ENCODE measurements at places on chromosomes 4 and X.

GRCh38 chr4:113148925-113149324, 99.5 kb downstream of the ANK2 start:
- no peak for DNase-seq

GRCh38 chrX:24149351-24150050, at the start of gene ZFX:
ZFX (plus strand) TSS chrX:24149729; CDS start chrX:24172743, 23,014 bp downstream.
- DNase-seq = no peak

- no peak for DNase-seq
These were observed 65.4 kb upstream of the ADRA2C start for GRCh38 chr4:3700736-3701135.

DNA sequence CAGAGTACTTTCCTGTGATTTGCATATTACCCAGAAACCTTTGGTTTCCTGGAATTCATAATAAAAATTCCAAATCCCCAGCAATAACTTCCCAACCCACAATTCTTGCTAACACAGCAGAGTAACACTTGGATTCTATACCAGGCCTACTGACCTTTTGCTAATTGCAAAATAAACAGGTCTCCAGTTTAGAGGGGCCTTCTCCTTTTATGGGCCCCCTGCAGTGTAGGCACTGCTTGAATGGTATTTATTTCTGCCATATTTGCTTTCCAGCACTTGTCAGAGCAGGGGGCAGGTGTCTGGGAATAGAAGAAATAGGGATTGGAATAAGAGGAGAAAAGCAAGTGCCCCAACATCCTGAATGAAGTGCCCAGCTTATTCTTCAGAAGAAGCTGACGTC, 25.3 kb upstream of the GPC3 start:
- DNase-seq = no peak

DNA sequence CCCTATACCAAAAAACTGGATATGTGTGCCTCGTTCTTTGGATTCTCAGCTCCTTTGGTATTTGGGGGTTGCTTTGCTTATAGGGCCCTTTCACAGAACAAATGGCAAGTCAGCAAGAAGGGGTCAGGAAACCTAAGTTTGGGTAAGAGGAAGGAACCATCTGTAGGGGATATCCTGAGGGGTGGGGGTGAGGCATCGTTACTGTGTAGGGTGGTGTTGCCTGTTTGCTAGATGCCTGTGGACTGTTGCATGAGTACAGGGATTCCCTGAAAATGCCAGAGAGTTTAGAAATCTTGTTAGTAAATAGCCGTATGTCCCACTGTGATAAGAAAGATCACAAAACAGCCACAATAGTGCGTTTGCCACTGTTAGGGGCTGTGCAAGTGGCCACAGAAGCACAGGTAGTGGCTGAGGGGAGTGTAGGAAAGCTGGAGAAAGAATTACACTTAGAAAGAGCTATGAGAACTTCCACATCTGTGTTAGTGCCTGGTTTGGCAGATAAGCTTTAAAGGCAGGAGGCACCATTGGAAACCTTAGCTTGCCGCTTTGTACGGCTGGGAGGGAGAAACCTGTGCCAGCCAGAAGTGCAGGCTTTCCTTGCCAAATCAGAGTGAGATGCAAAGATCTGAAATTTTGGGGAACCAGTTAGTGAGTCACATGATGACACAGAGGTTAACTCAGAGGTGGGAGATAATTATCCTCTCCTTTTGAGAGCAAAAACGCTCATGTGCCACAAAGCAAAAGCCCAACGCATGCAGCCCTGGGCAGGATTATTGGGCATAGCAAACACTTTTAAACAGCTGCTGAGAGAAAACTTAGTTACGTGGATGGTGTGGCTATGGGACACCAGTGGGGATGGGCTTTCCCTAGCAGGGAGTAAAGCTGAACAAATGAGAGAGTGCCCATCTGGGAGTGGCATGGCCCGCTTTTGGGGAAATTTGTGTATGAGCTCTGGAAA, 343.7 kb downstream of the ARAP2 start:
- no peak for DNase-seq

- DNase-seq = no peak
These were observed 428.4 kb downstream of the AFF2 start for GRCh38 chrX:148928811-148929210.

DNA sequence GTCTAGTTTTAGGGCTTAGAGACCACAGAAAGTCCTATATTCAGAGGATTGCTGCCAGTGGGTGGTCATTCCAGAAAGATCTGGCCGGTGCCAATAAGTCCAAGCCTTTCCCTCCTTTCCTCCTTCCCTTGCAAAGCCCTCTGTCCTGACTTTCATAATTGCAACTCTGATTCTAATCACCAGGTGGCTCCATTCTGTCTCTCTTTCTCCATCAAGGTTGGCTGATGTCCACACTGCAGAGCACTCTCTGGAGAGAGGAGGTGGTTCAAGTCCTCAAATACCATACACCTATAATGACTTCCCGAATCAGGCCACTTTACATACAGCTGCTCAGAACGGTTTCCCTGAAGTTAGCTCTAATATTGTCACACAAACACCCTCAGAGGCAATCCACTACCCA, 22.4 kb upstream of the ARMCX4 start:
- DNase-seq = no peak

GRCh38 chrX:110965409-110966090, 130.4 kb upstream of the PAK3 start:
- no peak for DNase-seq

GRCh38 chr4:6824071-6824470, 41.5 kb downstream of the KIAA0232 start:
- no peak for DNase-seq

GRCh38 chrX:44903107-44903506, 30.1 kb downstream of the KDM6A start:
- no peak for DNase-seq

- no peak for DNase-seq
These were observed 24.5 kb upstream of the PGRMC1 start for GRCh38 chrX:119211649-119212014.

- DNase-seq = no peak
These were observed 220.8 kb downstream of the SPANXN3 start for GRCh38 chrX:143296521-143296920.

GRCh38 chrX:42535233-42535632, 242.7 kb downstream of the PPP1R2C start:
- no peak for DNase-seq

DNA sequence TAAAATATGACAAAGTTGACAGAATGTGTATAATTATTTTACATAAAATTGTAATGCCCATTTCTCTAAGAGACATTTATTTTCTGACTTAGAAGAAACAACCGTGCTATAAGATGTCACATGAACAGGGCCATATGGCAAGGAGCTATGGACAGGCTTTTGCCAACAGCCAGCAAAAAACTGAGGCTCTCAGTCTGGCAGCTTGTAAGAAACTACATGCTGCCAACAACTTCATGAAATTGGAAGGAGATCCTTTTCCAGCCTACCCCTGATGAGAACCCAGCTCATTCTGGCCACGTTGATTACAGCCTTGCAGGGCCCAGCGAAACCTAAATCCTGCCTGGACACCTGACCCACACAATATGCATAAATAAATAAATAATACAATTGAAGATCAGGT, 250.3 kb upstream of the ARSJ start:
- DNase-seq = no peak

- DNase-seq = no peak
These were observed 147.2 kb downstream of the RPA4 start for GRCh38 chrX:97030947-97031346.

- DNase-seq = no peak
These were observed 1.3 kb downstream of the ANTXR2 start for GRCh38 chr4:80071604-80072227.

- DNase-seq = no peak
These were observed 27.3 kb upstream of the CHRNA9 start for GRCh38 chr4:40307627-40308497.

GRCh38 chr4:118752551-118752950, 67.4 kb downstream of the METTL14 start:
- no peak for DNase-seq

- DNase-seq = no peak
These were observed 1858.6 kb upstream of the ADGRL3 start for GRCh38 chr4:59341506-59341905.

- no peak for DNase-seq
These were observed 22.7 kb downstream of the SLC4A4 start for GRCh38 chr4:71361476-71361875.

DNA sequence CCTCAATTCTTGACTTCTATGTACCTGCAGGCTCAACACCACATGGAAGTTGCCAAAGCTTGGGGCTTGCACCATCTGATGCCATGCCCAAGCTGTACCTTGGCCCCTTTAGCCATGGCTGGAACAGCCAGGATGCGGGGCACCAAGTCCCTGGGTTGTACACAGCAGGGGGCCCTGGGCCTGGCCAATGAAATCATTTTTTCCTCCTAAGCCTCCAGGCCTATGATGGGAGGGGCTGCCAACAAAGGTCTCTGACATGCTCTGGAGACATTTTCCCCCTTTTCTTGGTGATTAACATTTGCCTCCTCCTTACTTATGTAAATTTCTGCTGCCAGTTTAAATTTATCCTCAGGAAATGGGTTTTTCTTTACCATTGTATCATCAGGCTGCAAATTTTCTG, 1428.1 kb downstream of the C4orf33 start:
- no peak for DNase-seq

DNA sequence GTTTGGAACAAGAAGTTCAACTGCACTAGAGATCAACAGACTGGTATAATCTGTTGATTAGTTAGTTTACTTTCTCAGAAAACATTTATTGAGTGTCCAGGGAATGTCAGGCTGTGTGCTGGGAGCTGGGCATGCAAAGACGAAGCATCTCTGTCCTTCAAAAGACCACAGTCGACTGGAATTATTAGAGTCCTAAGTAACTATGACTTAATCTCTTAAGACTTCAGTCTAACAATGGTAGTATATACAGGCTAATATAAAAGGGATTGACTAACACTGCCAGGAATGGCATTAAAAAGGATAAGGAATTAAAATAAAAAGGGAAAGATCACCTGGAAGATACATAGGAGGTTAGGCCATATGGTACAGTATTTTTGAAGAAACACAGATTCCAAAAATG, 128.7 kb downstream of the WDFY3 start:
- no peak for DNase-seq

- DNase-seq = peak; percentile 82
These were observed 1.5 kb downstream of the KLF8 start for GRCh38 chrX:56233682-56234081.

DNA sequence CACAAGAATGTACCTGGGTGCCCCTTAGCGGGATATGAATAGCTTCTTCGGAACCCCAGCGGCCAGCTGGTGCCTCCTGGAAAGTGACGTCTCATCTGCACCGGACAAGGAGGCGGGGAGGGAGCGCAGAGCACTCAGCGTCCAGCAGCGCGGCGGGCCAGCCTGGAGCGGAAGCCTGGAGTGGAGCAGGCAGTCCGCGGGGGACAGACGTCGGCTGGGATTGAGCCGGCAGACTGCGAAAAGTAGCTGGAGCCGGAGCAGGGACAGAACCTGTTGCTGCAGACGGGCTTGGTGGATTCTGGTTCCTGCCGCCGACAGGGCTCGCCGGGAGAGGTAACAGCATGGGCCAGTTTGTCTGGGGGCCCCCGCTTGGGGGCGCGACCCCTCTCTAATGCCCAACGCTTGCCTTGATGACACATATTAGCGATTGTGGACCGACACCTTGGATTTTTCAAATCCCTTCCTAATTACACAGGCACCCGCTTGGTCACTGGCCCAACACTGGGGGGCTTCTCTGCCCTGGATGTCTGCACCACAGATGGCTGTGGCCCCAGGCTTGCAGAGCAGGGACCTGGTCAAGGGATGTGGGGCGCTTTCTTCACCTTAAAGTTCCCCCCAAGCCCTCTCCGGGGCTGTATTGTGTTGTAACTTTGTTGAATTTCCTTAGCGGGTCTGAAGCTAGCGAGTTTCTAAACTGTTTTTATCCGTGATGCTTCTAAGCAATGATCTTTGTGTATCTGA, at the start of gene NPFFR2:
Gene NPFFR2, plus strand, starts transcription at position 133 of the 741 bp plus-strand sequence. CDS start 96,592 bp downstream, outside the sequence.
- DNase-seq = peak; percentile 31

- DNase-seq = no peak
These were observed 198.2 kb upstream of the LDB2 start for GRCh38 chr4:17096692-17097091.

GRCh38 chr4:140691369-140691768, 64.8 kb downstream of the TBC1D9 start:
- no peak for DNase-seq

DNA sequence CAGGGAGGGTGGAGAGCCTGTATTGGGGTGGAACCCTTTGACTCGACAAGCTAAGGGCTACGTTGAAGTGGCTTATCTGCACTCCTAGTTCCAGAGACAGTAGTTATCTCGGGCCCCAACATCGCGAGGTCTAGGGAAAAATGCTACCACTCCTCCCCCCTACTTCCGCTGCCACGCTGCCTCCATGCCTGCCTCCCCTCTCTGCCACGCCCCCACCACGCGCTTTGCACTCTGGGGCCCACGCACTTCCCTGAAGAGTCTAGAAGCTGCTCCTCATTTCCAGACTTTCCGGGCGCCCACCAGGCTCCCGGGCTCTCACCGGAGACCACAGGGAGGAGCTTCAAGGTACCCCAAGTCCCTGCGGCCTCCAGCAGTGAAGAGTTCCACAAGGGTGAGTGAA, at the start of gene PASD1:
Gene PASD1, plus strand, starts transcription at position 227 of the 400 bp plus-strand sequence. CDS start 37,879 bp downstream, outside the sequence.
- DNase-seq = no peak

- DNase-seq = no peak
These were observed 26.3 kb upstream of the GPM6B start for GRCh38 chrX:13843150-13843721.

DNA sequence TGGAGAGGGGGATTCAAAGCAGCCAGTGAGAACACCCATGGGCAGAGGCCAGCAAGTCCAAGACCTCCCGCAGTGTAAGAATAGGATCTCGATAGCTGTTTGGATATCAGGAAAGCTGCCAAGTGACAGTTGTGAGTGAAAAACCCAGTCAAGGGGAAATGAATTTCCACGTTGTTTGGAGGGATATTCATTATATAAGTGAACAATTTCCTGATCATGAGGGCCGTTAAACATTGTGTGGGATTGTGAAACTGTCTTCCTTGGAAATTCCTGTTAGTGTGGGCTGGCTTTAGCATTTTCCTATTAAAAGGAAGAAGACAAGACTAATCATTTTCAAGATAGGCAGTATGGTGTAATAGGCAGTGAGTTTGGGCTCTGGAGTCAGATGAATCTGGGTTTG, 15.0 kb downstream of the CLDN2 start:
- no peak for DNase-seq

GRCh38 chrX:154002215-154002719, 17.4 kb downstream of the IRAK1 start:
- peak; percentile 76 for DNase-seq

GRCh38 chrX:39047174-39047573, 245.9 kb downstream of the MID1IP1 start:
- DNase-seq = no peak

DNA sequence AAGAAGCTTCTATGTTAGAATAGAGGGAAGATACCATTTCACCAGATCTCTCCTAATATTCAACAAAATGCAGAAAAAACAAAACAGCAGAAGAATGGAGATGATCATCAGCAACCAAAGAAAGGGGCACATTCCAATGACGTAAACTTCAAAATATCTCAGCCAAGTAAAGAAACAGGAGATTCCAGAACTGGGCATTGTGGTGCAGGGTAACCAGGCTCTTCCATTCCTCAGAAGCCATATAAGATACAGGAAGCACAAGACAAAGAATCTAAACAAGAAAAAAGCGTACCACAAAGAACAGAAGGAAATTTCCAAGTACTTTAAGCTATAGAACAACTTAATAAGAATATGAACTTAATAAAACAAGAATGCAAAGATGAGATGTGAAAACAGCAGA, 6.9 kb upstream of the ARMCX4 start:
- no peak for DNase-seq
